NCI-H1694 treated with DMSO at 0.1 percent for 48 hours (cell line): ENCODE measurements at places on chromosomes 11 and 22.

DNA sequence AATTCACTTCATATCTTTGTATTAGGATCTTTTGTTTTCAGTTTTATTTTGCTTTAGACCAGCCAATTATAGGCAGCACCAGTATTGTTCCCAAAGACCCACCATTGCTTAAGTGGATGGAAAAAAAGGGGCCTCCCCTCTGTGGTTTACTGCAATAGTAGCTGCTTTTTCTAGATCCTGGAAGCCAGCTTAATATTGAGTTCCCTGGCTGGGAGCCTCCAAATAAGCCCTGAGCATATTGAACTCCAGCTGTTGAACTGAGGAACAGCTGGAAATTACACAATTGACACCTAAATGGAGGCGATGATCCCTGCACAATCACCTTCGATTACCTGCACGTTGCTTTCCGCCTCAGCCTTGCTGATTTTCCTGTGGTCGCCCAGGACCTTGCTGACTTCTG, 576.0 kb downstream of the SOX6 start:
- no peak for DNase-seq

- no peak for DNase-seq
Observed at GRCh38 chr11:106493751-106494150, 416.3 kb downstream of the AASDHPPT start.

DNA sequence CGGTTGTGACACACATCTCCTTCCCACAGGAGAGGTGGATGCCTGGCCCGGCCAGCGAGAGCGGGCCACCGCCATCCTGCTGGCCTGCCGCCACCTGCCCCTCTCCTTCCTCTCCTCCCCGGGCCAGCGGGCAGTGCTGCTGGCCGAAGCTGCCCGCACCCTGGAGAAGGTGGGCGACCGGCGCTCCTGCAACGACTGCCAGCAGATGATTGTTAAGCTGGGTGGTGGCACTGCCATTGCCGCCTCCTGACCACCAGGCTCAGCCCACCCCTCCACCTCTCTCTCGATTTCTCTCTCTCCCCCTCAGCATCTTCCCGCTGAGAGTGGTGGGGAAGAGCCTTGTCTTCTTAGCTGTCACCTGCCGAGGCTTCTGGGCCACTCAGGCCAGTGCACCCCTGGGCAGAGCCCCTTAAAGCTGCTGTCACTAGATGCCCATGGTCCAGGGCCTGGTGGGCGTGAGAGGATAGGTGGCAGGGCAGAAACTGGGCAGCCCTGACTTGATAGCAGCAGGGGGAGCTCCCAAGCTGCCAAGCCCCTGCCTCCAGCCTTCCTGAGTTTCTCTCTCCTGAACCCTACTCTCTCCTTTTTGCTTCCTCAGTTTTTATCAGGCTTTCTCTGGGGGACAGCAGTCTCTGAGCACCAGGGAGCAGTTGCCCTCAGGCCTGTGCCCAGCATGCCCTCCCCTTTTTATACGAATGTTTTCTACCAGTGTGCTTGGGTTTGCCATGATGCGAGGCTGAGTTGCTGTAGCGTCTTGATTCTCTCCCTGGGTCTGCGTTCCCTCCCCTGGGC, 9.3 kb downstream of the SHISA8 start:
- no peak for DNase-seq

DNA sequence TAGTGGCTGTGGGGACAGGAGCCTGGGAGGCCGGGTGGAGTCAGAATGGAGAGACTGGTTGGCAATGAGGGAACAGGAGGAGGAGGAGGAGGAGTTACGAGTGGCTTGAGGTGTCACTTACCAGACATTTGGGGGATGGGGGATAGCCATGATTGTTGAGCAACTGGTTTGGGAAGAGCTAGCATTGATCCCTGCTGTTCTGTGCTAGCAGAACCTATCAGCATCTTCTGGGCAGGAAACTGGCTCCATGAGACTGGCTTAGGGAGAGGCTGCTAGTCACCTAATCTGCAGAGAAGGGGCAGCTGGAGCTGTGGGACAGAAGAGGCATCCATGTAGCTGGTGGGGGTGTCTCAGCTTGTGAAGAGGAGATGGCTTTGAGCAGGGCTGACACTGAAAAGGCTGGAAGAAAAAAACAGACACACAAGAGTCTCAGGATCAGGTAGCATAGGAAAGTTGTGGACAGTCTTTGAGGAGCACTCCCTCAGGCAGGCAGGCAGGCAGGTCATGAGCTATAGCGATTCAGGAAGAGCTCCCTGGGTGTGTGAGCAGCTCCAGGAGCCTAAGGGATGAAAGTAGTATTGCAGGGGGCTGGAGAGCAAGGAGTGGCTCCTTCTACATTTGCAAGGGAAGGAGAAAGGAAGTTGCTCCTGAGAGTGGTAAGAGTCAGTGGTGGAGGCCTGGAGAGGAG, 22.3 kb downstream of the PIK3IP1 start:
- DNase-seq: no peak

DNA sequence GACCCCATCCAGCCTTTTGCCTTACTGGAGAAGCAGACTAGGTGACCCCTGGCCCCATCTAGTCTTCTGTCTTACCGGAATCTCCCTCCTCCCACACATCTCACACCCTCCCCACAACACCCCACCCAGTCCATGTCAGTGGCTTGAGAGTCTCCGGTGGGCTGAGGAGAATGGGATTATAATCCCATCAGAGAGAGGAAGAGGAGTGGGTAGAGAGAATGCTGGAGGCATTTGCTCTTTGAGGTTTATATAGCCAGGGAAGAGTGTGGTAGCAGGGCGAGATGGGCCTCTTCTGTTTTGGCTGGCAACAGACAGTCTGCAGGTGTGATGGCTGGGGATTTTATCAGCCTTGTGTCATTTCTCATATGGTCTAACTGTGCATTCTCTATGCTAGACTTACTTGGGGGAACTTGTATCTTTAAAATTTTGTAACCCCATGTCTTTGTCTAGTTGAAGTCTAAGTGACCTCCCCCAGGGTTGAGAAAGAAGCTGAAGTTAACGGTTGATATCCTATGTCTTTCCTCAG, 50.3 kb downstream of the GRAMD1B start:
- DNase-seq: no peak

DNA sequence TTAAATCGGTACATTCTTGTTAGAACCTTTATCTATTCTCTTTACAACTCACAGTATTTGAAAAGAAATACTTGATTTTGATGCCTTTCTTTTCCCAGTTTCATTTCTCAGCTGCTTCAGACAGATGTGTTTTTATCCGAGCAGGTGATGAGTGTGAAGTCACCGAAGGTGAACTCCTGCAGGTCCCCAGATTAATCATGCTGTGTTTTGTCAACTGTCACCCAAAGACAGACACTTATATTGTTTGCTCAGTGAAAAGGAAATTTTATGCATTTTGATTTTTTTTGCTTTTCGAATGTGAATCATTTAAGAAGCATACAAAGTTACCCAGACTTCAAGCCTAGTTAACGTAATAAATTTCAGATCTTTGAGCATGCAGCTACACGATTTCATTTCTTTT, 7.8 kb upstream of the TMPRSS13 start:
- no peak for DNase-seq

DNA sequence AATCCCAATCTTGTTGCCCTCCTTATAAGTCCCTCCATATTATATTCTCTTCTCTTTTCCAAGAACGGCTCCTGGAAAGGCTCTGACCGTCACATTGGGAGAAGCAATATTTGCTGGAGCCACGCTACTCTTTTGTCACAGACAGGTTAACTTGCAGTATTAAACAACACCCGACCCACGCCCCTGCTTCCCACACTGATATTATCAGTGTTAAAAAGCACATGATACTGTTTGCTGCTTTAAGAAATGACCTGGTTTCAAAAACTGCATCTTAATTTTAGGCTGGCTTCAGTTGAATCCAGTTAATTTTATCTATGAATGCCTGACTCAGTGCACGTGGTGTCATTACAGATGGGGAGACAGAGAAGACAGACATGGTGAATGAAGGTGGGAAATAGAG, 3.1 kb downstream of the FLI1 start:
- DNase-seq: no peak

- no peak for DNase-seq
Observed at GRCh38 chr11:20193307-20193706, 33.0 kb upstream of the DBX1 start.

GRCh38 chr11:83480811-83481210, 194.6 kb upstream of the CCDC90B start:
- no peak for DNase-seq

DNA sequence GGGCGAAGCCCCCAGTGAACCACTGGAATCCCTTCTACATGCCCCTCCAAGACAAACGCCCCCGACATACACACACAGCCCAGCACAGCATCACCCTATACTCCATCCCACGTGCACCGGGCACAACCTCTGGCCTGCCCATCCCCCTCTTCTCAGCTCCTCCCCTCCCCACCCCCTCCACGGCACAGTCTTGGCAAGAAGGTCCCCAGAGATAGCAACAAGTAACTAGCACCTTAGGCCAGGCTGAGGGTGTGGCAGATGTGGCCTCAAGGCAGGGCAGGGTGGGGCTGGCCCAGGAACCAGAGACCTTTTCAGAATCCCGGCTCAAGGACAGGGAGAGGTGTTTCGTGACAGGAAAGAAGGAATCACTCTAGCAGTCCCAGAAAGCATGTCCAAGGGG, 54.3 kb downstream of the CYTH4 start:
- DNase-seq: no peak

- no peak for DNase-seq
Observed at GRCh38 chr11:63609971-63610580, 4.2 kb downstream of the PLAAT3 start.

DNA sequence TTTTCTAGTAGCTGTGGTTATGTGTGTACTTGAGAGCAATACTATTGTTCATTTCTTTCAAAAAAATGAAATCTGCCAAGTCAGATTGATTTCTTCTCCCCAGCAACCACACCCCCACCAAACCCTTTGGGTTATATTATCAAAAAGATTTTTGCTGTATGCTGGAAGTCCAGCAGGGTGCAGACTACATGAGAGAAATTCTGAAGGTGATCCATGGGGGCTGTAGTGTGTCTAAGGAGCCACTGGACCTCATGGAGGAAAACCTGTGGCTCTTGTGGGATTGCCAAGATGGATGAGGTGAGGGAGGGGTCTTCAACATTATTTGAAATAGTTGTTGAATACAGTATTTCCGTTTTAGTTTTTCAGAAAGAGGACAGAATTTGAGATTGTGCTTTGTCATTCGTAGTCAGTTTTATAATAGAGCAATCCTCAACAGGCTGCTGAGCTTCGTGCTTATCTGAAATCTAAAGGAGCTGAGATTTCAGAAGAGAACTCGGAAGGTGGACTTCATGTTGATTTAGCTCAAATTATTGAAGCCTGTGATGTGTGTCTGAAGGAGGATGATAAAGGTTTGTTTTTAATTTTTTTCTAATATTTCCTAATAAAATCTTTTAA, 3.1 kb downstream of the EIF3M start:
- DNase-seq: no peak

DNA sequence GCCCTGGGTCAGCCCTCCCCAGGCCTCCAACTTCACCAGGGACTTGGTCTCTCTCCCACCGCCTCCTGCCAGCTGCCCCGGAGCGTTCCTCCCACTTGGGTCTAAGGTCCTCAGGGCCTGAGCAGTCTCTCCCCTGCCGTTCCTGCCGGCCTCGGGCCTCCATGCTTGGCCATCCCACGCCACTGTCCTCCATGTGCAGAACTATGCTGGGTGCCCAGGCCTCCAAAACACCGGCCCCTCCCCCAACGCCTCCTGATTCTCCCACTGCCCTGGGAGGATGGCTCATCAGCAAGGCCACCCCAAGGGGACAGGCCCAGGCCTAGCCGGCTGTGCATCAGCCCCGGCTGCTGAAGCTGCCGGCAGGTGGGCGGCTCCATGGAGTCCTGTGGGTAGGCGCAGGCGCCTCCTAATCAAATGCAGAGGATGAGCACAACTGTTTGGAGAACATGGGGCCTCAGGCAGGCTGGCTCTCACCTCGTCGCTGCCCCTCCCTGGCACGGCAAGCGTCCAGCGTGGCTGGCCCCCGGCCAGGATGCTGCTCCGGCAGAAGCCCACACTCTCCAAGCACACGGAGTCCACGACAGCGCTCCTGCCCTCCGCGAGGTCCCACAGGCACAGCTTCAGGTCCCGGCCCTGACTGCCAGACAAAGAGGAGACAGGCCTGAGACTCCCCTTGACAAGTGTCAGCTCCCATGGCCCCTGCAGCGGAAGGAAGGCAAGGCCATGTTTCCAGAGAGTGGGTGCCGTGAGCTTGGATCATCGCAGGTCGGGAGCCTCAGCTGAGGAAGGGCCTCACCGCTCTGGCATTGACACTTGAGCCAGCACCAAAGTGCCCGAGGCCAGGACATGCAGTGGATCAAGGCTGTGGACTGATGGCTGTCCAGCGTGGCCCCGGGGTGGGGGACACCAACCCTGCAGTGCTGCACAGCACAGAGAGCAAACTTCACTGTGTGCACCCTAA, 42.6 kb downstream of the GNB1L start:
- DNase-seq: no peak

DNA sequence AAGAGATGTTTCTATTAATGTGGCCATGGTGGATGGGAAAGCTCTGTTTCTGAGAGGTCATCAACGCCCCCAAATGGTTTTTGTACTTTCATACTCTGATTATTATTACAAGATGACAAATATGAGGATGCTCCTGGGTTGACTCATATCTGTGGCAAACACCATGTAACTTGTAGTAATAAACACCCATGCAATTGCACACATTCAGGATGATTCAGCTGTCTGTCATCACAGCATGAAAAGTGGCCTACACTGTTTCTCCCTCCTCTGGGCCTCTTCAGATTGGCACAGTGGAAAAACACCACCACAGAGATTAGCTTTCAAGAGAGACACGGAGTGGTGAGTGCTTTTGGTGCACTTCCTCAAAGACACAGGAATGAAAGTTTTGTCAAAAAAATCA, 85.4 kb downstream of the MTNR1B start:
- no peak for DNase-seq

- DNase-seq: no peak
Observed at GRCh38 chr11:122627745-122628144, 27.8 kb upstream of the UBASH3B start.

GRCh38 chr11:74007691-74008372, 1.1 kb downstream of the UCP3 start:
- DNase-seq: no peak

DNA sequence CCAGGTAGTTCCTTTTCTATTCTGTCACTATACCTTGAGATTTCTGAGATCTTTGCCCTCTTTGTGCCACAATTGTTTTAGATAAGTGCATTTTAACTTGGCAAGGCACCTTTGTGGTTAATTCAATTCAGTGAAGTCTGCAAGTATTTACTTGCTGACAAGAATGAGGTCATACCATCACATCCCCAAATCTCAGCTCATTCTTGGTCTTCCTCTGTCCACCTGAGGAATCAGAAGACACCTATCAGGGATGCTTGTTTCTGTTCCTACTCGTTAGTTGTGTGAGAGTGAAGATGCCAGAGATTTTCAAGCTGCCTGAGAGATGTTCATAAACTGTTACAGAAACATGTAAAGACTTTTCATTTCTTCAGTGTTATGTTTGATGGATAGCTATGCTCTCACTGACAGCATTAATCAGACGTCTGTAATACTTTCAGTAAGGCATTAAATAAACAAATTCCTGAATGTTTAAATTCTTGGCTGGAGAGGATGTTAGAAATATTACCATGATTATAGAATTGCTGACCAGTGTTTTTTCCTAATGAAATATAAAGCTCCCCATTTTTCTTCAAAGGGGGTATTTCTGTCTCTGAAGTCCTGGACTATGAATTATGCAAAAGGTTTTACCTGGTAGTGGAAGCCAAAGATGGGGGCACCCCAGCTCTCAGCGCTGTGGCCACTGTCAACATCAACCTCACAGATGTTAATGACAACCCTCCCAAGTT, 135.0 kb upstream of the MTNR1B start:
- no peak for DNase-seq

- no peak for DNase-seq
Observed at GRCh38 chr22:30649430-30650007, 13.9 kb downstream of the SLC35E4 start.

GRCh38 chr11:65657426-65657825, 5.3 kb downstream of the RELA start:
- no peak for DNase-seq

GRCh38 chr11:81207421-81208054, 1526.1 kb downstream of the FAM181B start:
- DNase-seq: no peak
